Stimulated activated CD8-positive, alpha-beta memory T cell treated with anti-CD3 and anti-CD28 coated beads, Interleukin-4, amount 100 ng/mL, for 48 hours (primary cell): ENCODE measurements at places on chromosomes 13 and 19.

DNA sequence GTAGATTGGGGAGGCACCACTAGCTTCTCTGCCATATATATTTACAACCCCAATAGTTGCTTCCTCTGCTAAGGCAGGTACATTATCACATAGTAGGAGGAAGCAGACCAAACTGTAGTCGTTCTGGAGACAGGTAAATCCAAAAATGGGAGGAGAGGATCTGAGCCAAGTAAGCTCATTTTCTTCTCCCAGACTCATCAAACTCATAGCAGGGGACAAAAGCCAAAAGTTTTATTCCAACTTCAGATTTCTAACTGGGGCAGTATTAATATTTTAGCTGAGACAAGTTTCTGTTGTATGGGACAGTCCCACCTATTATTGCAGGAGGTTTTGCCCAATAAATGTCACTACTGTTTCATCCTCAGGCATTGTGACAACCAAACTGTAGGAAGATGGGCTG lies 7.8 kb upstream of the IGSF23 start:
- no peak for DNase-seq

DNA sequence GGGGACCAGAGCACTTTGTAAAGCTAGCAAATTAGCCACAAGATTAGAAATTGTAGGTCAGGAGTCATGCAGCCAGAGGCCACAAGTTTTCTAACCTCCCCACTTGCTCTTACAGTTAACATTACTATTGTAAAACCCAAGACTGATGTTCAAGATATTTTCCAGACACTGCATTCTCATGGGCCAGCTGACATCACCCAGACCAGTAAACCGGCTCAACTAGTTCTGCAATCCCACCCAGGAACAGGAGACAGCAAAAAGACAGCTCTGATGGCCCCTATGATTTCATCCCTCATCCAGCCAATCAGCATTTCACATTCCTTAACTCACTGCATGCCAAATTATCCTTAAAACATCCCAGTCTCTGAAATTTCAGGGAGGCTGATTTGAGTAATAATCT lies 178.5 kb downstream of the PRR20E start:
- no peak for DNase-seq

GRCh38 chr13:51346397-51346796 lies 6.9 kb downstream of the SERPINE3 start:
- DNase-seq, result no peak

DNA sequence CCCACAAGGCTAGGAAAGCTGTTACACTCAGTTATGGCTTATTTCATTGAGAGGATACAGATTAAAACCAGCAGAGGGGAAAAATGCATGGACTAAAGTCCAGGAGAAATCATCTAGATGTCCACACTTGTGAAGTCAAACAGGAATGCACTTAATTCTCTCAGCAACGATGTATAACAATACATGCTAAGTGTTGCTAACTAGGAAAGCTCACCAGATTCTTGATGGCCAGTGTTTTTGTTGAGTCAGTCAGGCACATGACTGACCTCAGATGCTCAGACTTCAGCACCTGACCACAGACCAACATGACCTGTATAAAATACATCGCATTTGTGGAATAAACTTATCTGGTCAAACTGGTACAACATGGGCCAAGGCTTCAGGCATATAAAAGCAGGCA lies 470.2 kb upstream of the PRR20A start:
- no peak for DNase-seq

DNA sequence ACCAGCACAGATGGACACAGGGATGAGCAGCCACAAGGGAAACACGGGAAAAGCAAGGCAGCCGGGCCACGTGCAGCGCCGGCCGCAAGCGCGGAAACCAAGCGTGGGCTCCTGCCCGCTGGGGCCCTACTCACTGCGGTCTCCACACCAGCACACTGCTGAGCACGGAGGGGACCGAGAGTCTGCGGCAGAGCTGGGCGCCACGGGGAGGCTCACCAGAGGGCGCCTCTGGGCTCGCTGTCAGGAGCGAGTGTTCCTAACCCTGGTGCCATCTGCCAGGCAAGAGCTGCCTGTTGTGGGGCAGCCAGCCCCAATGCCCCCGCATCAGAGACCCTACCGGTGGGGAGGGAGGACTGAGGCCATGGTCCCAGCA lies 26.5 kb downstream of the MPND start:
- peak; percentile 84 for DNase-seq

DNA sequence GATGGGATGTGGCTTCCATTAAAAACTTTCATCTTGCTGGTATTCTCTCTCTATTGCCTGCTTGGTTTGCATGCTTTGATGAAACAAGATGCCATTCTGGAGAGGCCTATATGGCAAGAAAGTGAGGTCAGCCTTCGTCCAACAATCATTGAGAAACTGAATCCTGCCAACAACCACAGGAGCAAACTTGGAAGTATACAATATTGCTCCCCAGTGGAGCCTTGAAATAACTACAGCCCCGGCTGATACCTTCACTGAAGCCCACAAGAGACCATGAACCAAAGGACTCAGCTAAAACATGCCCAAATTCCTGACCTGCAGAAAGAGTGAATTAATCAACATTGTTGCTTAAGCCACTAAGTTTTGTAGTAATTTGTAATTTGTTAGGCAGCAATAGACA lies 82.5 kb upstream of the FGF14 start:
- DNase-seq, result no peak

DNA sequence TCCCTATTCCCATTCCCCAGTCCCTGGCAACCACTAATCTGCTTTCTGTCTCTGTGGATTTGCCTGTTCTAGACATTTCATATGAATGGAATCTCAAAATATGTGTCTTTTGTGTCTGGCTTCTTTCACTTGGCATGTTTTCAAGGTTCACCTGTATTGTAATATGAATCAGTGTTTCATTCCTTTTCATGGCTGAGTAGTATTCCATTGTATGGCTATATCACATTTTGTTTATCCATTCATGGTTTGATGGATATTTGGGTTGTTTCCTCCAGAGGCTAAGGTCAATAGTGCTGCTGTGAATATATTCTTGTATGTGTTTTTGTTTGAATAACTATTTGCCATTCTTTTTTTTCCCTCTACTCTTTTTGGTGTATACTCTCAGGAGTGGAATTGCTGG lies 24.4 kb downstream of the NCAN start:
- DNase-seq, result no peak

DNA sequence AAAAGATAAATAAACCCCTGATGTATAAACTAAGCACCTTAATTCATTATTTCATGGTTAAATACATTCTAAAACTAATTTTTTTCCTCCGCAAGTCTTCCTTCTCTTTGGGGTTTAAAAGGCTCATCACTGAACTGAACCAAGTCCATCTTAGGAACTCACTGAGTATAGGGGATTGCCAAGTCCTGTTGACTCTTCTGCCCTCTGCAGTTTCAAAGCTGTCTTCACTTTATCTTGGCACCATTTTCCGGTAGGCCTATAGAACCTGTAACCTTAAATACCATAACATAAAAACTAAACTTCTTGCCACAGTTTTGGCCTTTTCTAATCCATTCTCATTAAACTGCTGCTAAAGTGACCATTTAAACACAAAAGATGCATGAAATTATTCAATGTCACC lies 66.5 kb upstream of the USPL1 start:
- DNase-seq, result no peak

DNA sequence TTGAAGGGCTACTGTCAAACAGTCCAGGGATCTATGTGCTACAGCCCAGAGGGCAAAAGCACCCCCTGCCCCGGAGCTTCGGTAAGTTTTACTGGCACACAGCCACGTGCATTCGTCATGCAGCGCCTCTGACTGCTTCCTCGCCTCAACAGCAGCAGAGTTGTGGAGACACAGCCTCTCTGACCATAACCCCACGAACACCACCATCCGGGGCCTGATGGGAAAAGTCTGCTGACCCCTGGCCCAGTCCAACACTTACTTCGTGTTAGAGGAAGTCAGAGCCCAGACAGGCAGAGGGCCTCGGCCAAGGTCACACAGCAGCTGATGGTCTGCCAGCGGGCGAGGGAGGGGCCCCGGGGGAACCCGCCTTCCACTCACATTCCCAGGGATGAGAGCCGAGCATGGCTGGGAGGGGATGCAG lies 5.1 kb downstream of the CBARP start:
- DNase-seq, result no peak

DNA sequence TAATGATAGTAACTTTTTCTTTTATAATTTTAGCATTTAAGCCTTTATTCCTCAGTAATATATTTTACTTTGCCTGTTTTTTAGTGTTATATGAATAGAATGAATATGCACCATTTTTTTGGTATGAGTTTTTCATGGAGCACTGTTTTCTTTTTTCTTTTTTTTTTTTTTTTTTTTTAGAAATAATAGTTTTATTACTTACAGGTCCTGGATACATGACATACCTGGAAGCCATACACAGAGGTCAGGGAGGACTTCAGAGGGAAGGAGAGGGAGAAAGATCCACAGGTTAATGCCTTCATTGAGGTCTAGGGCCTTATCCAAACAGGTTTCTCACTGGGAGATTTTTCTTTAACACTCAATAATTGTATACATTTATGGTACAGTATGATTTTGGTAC lies 26.4 kb downstream of the KCTD4 start:
- no peak for DNase-seq

DNA sequence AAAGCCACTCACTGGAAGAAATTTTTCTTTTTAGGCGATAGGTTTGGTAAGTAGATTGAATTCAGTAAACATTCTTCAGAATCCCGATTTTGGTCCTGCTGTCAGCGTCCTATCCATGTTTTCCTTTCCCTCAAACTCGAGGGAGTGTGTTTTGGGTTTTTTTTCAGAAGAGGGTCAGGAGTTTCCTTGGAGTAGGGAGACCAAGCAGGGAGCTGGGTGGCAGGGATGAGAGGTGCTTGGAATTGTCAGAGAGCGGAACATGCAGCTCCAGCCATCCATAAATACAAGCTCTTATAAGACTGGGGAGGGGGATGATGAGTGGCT lies 1.6 kb upstream of the PCDH8 start:
- DNase-seq, result no peak

DNA sequence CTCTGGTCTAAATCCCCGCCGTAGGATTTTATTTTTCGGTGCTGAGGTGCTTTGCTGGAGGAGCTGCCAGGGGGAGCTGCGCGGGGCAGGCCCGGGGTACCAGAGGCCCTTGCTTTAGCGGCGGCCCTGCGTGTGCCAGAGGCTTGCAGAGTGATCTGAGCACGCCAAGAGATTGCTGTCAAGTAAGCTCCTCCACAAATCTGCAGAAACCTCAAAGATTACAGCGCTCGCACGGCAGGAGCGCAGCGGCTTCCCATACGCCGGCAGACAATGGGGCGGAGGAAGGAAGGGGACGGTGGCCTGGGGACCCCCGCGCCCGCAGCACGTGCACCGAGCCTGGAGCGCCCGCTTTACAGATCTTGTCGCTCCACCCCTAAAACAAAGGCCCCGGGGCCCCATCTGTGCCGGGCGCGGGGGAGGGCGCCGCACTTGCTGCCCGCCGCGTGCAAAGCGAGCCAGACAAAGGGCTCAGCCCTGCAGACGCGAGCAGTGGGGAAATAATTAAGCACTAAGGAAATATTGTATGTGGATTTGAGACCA lies 9.1 kb upstream of the C19orf12 start:
- peak; percentile 53 for DNase-seq

DNA sequence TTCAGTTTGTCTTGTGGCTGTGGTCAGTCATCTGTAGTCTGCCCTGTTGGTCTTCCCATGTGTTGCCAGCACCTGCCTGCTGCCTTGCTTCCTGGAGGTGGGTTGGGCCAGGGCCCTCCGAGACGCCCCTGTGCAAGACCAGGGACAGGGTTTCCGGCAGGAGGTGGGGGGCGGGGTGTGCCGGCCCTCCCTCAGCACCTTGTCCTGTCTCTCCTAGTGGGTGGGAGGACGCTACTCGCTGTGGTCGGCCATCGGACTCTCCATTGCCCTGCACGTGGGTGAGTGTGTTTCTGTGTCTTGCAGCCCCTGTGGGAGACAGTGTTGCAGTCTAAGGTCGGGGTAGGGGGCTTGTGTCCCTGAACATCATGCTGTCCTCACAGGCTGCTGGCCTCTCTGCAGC lies 11.2 kb upstream of the PDCD2L start:
- DNase-seq, result no peak

DNA sequence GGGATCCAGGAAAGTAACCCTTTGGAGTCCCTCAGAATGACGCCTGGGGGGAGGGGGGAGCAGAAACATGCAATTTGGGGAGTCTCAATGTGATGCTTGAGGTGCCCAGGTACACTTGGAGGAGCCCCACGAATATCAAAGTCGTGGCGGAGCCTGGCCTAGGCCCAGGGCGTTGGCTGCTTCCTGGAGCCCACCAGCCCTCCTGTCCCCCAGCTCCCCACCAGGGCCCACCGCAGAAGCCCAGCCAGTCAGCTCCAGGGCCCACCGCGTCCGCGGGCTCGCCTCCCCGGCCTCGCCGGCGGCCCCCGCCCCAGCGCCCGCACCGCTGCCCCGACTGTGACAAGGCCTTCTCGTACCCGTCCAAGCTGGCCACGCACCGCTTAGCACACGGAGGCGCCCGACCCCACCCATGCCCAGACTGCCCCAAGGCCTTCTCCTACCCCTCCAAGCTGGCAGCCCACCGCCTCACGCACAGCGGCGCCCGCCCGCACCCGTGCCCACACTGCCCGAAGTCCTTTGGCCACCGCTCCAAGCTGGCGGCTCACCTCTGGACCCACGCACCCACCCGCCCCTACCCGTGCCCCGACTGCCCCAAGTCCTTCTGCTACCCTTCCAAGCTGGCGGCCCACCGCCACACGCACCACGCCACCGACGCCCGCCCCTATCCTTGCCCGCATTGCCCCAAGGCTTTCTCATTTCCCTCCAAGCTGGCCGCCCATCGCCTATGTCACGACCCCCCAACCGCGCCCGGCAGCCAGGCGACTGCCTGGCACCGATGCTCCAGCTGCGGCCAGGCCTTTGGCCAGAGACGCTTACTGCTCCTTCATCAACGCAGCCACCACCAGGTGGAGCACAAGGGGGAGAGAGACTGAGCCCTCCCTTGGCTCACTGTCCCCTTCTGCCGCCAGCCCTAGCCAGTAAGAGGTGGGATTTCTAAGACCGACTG lies 2.1 kb downstream of the ZNF575 start:
- peak; percentile 54 for DNase-seq
